Occipital lobe (tissue), 3 donors: ENCODE measurements at places on chromosomes 3 and 15. TPM values are rescaled to one million over a fixed set of nuclear protein-coding genes. Genes with fewer than 3 reads are reported as not detected.
A peak's percentile ranks its signal among the peaks of the same experiment; 100 is the strongest.

DNA sequence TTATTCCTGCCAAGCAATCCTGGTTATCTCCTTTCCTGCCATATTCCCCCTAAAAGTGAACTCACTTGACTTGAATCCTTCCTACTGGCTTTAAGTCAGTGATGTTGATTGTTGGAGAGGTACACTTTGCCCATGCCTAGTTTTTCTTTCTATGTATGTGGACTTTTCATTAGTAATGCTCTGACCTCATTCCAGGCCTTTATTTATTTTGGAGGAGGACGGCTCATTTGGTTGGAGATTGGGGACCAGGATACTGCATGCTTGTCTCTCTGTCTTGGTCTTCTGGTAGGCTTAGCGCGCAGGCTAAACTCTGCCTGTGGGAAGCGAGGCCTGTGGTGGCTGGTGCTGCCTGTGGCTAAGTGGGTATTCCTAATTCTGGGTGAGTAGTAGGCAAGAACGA lies 29.1 kb upstream of the MTMR10 start:
- DNase-seq = no peak

DNA sequence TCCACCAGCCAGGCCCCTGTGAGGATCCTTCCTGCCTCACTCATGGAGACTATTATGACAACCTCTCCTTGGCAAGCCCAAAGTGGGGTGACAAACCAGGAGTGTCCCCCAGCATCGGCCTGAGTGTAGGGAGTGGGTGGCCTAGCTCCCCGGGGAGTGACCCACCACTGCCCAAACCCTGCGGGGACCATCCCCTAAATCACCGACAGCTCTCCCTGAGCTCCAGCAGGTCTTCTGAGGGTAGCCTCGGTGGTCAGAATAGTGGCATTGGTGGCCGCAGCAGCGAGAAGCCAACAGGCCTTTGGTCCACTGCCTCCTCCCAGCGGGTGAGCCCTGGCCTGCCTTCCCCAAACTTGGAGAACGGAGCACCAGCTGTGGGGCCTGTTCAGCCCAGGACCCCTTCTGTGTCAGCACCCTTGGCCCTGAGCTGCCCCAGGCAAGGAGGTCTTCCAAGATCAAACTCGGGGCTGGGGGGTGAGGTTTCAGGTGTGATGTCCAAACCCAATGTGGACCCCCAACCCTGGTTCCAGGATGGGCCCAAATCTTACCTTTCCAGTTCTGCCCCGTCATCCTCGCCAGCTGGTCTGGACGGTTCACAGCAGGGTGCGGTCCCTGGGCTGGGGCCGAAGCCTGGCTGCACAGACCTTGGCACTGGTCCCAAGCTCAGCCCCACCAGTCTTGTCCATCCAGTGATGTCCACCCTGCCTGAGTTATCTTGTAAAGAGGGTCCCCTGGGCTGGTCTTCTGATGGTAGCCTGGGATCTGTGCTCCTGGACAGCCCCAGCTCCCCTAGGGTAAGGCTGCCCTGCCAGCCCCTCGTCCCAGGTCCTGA lies 1.0 kb downstream of the LIMD1 start:
- DNase-seq = no peak

DNA sequence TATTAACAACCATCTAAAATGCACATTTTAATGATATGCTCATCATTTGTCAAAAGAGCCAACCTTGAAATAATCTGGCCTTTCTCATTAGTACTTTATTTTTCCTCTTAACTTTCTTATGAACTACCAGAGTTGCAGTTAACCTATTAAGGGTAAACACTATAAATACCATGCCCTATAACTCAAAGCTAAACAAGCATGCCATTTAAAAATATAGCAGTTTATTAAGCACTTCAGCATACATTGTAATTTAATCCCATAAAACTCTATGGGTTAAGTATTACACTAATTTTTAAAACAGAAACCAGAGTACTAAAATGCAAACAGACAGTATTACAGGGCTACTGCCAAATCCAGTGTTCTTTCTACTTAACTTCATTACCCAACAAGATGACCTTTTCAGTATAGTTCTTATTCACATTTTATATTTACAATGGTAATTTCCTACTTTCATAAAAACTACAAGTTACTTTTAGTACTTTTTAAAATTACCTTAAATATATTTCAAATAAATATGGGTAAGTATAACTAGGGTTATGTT lies 11.8 kb downstream of the NPTN start:
- no peak for DNase-seq

DNA sequence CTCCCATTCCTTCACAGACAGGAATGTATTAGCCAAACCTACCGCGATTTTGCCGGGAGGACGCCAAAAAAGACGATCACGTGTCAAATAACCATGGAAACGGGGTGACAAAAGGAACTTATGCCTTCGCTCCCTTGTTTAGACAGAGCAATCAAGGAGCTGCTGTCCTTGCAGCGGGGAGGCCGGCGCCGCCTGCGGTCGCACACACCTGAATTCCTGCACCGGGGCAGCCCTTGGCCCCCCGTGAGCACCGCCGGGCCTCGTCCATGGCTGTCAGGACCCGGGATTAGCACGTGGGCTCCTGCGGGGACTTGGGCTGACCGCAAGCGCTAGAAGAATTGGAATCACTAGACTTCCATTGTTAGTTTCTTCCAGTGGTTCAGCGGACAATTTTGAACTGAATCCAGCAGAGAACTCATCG lies 193.1 kb downstream of the SHQ1 start:
- peak; percentile 7 for DNase-seq

GRCh38 chr3:58272891-58273290 lies 33.2 kb upstream of the RPP14 start:
- no peak for DNase-seq

DNA sequence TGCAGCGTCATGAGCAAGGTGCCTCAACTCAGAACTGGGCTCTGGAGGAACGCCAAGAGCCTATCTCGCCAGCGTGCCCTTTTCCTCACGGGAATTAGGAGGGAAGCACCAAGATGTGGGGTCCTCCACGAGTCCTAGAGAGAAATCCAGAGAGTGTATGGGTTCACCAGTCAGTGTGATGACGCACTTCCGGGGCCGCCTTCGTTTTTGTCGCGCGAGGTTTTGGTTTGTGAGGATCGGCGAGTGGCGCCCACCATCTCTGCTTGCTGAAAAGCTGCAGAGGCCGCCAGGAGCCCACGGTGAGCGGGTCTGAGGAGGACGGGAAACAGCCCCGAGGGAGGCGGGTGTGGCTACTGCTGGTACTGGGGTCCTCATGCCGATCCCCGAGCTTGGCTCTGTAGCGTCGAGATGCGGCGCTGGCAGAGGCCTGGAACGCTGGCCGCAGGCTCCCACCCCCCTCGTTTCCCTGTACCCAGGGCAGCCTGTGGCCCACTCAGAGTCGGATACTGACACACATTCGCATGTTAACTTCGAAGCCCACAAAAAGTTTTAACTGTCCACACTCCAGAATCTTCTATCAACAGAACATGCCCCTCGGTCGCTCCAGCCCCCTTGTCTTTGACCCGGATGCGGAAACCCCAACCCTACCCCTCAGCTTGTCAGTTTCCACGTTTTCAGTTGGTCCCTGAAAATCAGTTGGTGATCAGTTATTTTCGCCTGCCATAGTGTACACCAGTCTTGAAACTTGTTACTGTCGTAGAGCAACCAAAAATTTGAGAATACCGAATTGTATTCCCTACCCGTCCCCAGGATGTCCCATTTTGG lies 30.4 kb downstream of the ZNF662 start:
- DNase-seq = peak; percentile 24

GRCh38 chr3:44894485-44894884 lies 20.1 kb downstream of the TGM4 start:
- DNase-seq = no peak

DNA sequence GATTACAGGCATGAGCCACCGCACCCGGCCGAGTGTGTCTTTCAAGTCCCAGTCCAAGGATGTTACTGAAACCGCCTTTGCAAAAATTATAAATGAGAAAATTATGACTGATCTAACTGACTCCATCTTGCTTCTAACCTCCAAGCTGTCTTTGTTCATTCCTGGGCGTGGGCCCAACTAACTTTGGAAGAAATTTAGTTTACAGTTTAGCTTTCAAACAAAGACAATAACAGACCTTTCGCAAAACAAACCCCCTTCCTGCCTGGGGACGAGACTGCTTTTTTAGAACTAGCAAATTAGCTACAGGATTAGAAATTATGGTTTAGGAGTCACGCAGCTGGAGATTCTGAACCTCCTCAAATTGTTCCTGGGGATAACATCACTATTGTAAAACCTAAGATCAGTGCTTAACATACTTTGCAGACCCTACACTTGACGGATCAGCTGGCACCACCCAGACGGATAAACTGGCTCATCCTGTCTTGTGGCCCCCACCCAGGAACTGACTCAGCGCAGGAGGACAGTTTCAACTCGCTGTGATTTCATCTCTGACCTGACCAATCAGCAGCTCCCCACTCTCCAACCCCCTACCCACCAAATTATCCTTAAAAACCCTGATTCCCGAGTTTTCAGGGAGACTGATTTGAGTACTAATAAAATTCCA lies 23.8 kb downstream of the NANOGP8 start:
- DNase-seq = no peak

DNA sequence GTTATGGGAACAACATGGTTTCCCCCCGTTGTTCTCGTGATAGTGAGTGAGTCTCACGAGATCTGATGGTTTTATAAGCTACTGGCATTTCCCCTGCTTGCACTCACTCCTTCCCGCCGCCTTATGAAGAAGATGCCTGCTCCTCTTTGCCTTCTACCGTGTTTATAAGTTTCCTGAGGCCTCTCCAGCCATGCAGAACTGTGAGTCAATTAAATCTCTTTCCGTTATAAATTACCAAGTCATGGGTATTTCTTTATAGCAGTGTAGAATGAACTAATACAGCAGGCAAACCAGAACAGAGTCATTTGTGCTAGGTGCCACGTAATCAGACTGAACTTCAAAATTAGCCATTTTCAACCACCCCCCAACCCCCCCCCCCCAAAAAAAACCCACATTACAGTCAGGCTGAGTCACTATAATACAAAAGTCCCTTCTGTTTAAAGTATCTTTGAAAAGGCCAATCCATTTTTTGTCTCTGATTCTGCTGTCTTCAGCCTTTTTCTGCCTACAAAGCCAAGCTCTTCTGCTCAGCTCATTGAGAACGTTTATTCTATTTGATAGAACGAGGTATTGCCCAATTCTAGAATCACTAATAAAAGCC lies 4.1 kb downstream of the OR4F6 start:
- DNase-seq = no peak

- no peak for DNase-seq
Observed at GRCh38 chr3:71425491-71426071, 157.9 kb downstream of the FOXP1 start.

GRCh38 chr15:96054621-96055020 lies 275.9 kb upstream of the NR2F2 start:
- no peak for DNase-seq

DNA sequence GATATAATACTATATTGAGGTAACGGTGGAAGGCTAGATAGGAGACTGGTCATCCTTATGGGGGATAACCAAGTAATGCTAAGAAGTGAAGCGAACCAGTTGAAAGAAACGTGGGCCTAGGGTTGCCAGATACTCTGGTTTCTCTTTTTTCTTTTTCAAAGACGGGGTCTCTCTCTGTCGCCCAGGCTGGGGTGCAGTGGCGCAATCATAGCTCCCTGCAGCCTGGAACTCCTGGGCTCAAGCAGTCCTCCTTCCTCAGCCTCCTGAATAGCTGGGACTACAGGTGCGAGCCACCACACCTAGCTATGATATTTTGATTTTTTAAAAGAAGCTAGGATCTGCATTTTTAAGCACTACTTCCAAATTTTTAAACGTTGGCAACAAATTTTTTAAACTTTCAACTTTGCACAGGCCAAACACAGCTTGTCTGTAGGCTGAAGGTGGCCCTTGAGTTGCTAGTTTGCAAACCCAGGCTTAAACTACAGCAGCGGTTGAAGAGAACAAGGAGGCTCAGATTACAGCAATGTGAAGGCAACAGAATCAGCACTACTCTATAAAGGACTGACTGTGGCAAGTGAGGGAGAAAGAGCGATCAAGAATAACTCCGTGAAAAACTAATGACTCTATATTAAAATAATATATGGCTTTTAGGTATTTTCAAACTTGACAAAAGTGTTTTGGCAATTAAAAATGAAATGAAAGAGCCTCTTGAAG lies 1.2 kb upstream of the RUBCN start:
- no peak for DNase-seq

GRCh38 chr15:58444658-58445332 lies 13.0 kb downstream of the LIPC start:
- DNase-seq = no peak

- no peak for DNase-seq
Observed at GRCh38 chr3:124078953-124079911, 87.3 kb upstream of the ROPN1 start.

DNA sequence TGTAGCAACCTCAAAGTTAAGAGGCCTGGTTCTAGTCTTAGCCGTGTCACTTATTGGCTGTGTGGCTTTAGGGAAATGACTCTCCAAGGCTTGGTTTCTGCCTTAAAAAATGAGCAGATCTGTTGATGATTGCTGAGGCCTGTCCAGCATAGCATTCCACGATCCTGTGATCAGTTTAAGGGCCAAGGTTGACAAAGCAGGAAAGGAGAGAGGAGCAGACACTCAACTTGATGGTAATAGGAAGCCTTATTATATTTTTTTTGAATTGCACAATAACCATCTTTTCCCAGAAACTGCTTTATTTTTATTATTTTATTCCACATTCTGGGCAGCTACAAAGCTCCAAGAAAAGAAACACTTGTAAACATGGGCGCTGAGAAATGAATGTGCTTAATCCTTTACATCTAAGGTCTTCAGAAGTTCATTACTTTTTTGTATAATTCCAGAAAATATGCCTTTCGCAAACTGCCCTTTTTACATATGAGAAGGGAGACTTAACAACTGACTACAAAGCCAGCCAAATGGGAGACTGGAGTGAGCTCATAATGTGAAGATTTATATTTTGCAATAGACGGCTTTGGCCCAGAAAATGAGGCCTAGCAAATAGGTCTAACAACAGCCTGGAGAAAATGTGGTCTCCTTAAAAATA lies 241.0 kb downstream of the ATP8B4 start:
- DNase-seq = no peak

GRCh38 chr3:146217324-146217723 lies 33.6 kb downstream of the PLSCR4 start:
- DNase-seq = no peak

ANKRD34C gene
- not detected for total RNA-seq

RTP3 gene
- not detected for total RNA-seq

CD96 gene
- total RNA-seq = not detected

LRRK1 gene
- total RNA-seq = 1.4 TPM

GATM gene
- total RNA-seq = 150 TPM

IQCH gene
- 2.8 TPM for total RNA-seq

CDHR4 gene
- total RNA-seq = not detected

FBXW12 gene
- 2.5 TPM for total RNA-seq

SLC27A2 gene
- 1.4 TPM for total RNA-seq

RMDN3 gene
- total RNA-seq = 15.0 TPM

ZSCAN29 gene
- 37.1 TPM for total RNA-seq

ASB14 gene
- total RNA-seq = not detected
